Epithelial cell of proximal tubule (primary cell): ENCODE measurements at places on chromosomes 4 and X. TPM values are rescaled to one million over a fixed set of nuclear protein-coding genes. Genes with fewer than 3 reads are reported as not detected.

The UGT2B7 gene
- total RNA-seq: 0.12 and 21.3 TPM in 2 replicates

The PAGE2B gene
- not detected in 2 replicates for total RNA-seq

DNA sequence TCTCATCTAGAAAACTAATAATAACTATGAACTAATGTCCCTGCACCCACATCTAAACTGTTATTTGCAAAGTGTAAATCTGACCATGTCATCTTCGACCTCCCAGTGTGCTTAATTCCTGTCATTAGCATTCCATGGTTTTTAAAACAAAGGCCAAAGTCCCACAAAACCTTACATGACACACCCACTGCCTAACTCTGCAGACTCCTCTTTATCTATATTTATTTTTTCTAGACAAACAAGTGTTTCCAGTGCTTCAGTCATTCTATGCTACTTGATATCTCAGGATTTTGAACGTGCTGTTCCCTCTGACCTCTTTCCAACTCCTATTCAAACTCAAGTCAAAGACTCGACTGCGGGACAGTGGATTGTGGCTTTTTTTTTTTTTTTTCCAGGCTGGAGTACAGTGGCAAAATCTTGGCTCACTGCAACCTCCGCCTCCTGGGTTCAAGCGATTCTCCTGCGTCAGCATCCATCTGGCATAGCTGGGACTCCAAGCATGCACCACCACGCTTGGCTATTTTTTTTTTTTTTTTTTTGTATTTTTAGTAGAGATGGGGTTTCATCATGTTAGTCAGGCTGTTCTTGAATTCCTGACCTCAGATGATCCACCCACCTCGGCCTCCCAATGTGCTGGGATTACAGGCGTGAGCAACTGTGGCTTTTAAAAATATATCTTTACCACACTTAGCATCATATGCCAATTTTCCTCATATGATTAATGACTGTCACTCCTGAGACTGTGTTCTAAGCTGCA lies 1511.0 kb downstream of the ARAP2 start:
- no peak for DNase-seq

DNA sequence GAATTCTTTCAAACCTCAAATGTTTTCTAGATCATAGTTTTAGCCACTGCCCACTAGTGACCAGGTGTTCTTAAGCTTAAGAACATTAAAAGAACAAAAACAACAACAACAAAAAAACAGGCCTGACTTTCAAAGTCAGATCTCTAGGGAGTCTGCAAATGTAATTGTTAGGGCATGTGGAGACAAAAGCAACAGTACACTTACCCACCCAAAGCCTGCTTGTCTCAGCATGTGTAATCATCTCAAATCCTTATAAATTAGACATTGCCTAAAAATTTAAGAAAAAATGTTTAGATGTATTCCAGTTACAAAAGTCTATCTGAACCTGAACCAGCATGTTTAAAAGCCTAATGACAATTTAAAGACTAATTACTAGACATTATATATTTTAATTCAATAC lies 79.9 kb downstream of the SLC7A11 start:
- DNase-seq: no peak

GRCh38 chr4:123350191-123350544 lies 46.4 kb upstream of the SPRY1 start:
- no peak for DNase-seq

GRCh38 chr4:123488916-123489315 lies 92.3 kb downstream of the SPRY1 start:
- no peak for DNase-seq

The CDKL5 gene
- total RNA-seq: 2.1 and 5.0 TPM in 2 replicates

- DNase-seq: no peak
Observed at GRCh38 chr4:120704538-120704937, 218.0 kb downstream of the PRDM5 start.

DNA sequence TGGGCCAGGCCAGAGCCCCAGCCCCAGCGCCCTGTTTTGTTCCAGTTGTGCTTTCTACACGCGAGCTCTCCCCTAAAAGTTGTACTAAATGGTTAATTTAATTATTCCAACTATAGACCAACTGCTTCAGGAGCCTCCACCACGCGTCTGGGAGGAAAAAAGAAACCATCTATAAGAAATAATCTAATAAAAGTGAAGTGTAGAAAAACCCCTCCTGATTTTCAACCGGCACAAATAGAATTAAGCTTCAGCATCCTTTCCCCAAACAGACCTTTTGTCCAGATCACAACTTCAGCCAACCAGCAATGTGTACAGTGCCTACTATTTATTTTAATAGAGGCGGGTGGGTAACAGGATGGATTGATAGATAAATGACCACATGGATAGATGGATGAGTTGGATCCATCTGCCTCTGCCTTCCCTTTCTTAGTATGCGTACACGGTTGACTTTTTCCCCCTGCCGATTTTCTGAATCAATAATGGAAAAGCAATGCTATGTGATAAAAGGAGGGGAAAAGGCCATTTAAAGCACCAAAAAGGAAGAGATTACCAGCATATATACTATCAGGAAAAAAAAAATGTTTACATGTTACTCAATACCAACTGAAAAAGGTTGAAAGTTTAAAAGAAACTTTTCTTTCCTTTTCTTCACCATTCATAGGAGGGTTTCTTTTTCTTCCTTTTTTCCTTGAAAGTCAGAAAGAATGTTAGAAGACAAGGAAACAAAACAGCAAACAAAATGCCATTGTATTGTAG lies 3.7 kb upstream of the PHOX2B start:
- no peak for DNase-seq

DNA sequence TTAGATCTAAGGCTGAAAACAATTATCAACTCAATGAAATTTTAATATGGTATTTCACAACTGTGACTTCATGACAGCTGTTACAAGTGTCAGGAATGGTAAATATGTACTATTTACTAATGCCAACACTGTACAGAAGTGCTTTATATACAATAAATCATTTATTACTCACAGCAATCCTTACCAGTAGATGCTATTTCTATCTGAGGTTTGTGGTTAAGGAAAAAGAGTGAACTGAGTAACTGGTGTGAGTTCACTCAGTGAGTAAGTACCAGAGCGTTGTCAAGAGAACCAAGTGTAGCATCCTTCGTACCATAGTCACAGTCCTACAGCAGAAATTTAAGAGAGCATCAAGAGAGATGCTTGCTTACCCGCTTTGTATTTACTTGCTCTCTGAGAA lies 23.3 kb downstream of the MTHFD2L start:
- DNase-seq: no peak

- no peak for DNase-seq
Observed at GRCh38 chr4:13088726-13089658, 395.1 kb downstream of the RAB28 start.

The EDNRA gene
- total RNA-seq: 3.3 and 3.9 TPM in 2 replicates
